ENCODE measurements at places on chromosomes 2 and 18.

GRCh38 chr18:8478968-8479370 is 130.3 kb upstream of the RAB12 start:
- no peaks in the 10 kb centered on the region for H3K36me3 ChIP-seq
- no peak for DNase-seq
- H3K4me3 ChIP-seq = no peak overlapping the region
- H3K27ac ChIP-seq = no peak overlapping the region
- H3K27me3 ChIP-seq = peaks cover 4% of the 10 kb centered on the region

- no peaks in the 10 kb centered on the region for H3K4me1 ChIP-seq
- DNase-seq = no peak
- H3K27me3 ChIP-seq = no peaks in the 10 kb centered on the region
- no peak overlapping the region for H3K4me3 ChIP-seq
These were observed 143.9 kb downstream of the ZBTB7C start for GRCh38 chr18:48265328-48265727.

GRCh38 chr2:70901227-70902066 is 34.3 kb upstream of the ATP6V1B1 start:
- peak overlapping the region; percentile 65 for H3K4me3 ChIP-seq
- H3K36me3 ChIP-seq = no peaks in the 10 kb centered on the region
- H3K27me3 ChIP-seq = peaks cover 100% of the 10 kb centered on the region
- peaks cover 40% of the 10 kb centered on the region for H3K4me1 ChIP-seq
- peak overlapping the region; percentile 19 for H3K27ac ChIP-seq

DNA sequence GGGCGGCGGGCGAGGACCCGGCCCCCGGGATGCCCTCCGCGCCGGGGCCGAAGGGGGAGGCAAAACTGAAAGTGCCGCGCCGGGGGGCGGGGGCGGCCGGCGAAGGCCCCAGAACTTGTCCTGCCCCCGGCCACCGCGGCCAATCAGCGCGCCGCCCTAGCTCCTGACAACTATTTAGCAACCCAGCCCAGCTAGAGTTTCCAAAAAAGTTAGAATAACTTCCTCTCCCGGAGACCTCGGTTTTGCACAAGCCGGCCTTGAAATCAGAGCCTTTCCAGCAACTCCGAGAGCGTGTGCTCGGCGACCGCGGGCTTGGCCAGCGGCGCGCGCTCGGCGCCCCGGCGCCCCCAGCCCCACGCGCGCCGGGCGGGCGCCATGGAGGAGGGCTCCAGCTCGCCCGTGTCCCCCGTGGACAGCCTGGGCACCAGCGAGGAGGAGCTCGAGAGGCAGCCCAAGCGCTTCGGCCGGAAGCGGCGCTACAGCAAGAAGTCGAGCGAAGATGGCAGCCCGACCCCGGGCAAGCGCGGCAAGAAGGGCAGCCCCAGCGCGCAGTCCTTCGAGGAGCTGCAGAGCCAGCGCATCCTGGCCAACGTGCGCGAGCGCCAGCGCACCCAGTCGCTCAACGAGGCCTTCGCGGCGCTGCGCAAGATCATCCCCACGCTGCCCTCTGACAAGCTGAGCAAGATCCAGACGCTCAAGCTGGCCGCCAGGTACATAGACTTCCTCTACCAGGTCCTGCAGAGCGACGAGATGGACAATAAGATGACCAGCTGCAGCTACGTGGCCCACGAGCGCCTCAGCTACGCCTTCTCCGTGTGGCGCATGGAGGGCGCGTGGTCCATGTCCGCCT is at the start of gene TWIST2:
Gene TWIST2, plus strand, starts transcription at position 245 of the 850 bp plus-strand sequence. Its CDS starts 131 bp downstream, at position 376.
- peak within 1 kb of the TSS; percentile 89 for H3K27ac ChIP-seq
- H3K36me3 ChIP-seq = no peaks in the 10 kb centered on the region
- H3K4me3 ChIP-seq = peak within 1 kb of the TSS; percentile 59
- peaks cover 71% of the 10 kb centered on the region for H3K27me3 ChIP-seq
- peak; percentile 94 for DNase-seq

DNA sequence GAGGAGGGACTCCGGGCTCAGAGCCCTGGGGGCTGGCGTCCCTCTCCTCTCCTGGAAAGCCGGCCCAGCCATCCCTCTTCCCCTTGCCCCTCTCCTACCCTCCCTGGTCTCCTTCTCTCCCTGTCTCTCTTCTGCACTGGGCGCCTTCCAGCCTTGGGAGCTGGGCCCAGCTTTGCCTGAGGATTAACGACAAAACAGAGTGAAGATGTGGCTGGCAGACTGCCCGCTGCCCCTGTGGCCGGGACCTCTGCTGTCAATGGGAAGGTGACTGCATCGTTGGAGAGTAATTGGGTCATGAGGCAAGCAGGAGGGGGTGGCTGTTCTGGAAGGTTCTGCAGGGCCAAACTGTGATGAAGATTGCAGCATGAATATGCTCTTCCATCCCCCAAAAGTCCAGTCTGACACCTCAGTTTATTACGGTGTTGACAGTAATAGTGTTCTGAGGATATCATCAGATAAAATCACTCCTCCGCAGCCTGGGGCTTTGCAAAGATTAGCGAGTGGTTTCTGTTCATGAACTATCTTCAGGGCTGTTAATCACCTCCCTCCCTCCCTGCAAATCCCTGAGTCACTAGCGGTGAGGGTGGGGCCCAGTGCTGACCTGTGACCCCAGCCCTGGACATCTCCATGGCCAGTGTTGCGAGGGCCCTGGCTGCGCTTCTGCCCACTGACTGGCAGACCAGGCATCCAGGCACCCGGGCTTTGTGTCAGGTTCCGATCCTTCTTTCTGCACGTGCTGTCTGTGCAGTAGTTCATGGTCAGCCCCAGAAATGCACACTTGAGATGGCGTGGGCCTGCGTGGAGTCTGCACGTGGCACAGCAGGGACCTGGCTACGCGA is 23.0 kb downstream of the RTP5 start:
- H3K4me1 ChIP-seq = peaks cover 49% of the 10 kb centered on the region

DNA sequence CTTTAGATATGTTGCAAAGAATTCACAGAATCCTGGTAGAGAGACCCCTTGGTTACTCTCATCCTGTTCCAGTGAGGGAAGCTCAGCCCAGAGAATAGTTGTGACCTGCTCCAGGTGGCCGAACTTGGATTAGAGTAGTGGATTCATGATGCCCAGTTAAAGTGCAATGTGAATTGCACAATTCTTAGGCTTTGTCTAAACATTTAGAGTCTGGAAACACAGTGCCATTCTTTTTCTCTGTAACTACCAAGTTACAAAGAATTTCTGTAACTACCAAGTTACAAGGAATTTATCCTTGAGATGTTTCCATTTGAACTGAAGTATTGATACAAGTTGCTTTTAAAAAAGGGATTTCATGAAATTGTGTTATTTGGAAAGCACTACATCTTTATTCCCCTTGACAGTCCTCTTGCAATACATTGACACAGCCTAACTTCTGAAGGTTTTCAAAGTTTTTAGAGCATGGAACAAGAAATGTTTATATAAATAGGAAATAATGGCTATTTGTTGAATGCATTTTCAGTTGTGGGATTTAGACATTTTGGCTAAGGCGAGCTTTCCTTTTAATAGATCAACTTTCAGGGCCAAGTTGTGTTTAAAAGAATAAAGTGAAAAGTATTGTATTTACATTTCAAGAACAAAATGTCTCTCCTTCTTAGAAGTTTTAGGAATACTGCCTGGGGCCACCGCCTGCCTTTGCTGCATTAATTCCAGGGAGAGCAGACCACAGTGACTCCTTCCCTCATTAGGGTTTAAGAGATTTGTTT is 315.0 kb downstream of the LPIN1 start:
- no peaks in the 10 kb centered on the region for H3K27me3 ChIP-seq
- DNase-seq = no peak
- no peak overlapping the region for H3K27ac ChIP-seq
- no peaks in the 10 kb centered on the region for H3K4me1 ChIP-seq
- no peaks in the 10 kb centered on the region for H3K36me3 ChIP-seq
- H3K4me3 ChIP-seq = no peak overlapping the region

GRCh38 chr2:25618676-25619075 is 54.7 kb downstream of the DTNB start:
- no peak for DNase-seq
- no peaks in the 10 kb centered on the region for H3K27me3 ChIP-seq
- peaks cover 22% of the 10 kb centered on the region for H3K4me1 ChIP-seq

GRCh38 chr2:20599861-20600461 is 50.9 kb downstream of the HS1BP3 start:
- peak; percentile 37 for DNase-seq
- H3K27ac ChIP-seq = peak overlapping the region; percentile 51
- no peaks in the 10 kb centered on the region for H3K36me3 ChIP-seq
- no peaks in the 10 kb centered on the region for H3K27me3 ChIP-seq
- no peak overlapping the region for H3K4me3 ChIP-seq
- H3K4me1 ChIP-seq = peaks cover 49% of the 10 kb centered on the region

DNA sequence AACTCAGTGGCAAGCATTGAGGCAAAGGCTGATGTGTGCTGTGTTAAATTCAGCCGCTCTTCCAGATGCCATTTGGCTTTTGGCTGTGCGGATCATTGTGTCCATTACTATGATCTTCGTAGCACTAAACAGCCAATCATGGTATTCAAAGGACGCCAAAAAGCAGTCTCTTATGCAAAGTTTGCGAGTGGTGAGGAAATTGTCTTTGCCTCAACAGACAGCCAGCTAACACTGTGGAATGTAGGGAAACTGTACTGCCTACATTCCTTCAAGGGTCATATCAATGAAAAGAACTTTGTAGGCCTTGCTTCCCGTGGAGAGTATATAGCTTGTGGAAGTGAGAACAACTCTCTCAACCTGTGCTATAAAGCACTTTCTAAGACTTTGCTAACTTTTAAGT is 195.5 kb upstream of the RAB12 start:
- no peaks in the 10 kb centered on the region for H3K27me3 ChIP-seq
- H3K36me3 ChIP-seq = no peaks in the 10 kb centered on the region
- no peak overlapping the region for H3K27ac ChIP-seq

- no peak overlapping the region for H3K4me3 ChIP-seq
- no peak for DNase-seq
- H3K27ac ChIP-seq = no peak overlapping the region
- H3K27me3 ChIP-seq = no peaks in the 10 kb centered on the region
These were observed 340.0 kb upstream of the MEX3C start for GRCh38 chr18:51537487-51537886.

DNA sequence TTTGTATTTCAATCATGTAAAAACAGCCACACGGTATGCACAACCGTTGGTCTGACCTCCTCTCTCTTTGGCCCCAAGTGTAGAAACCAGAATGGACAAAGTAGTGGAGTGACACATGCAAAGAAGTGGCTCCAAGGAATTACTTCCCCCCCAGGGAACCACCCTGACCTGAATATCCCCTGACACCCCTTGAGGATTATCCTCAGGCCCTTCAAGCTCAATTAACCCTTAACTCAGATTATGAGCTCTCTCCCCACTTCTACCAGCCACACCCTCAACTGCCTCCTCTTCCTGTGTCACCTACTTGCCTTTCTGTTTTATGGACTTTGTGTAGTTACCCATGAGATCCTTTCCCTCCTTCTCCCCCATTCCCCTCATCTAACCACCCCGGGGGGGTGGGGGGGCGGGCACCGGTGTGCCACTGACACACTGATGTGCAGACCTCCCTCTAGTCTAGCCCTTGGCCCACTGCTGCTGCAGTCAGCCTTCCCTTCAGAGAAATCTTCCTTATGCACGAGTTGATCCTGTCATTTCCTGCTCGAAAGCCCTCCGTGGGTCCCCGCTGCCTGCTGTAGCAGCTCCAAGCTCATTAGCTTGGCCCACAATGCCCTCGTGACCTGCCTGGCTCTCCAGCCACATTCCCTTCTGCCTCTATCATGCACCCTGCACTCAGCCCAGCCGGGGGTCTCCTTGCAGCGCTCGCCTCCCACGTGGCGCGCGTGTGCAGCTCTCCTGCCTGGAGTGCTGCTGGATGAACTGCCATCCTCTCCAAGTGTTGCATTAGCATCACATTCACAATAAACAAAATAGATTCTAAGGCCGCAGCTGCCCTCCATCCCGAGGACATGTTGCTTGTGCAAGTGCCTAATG is 40.1 kb upstream of the TMEM177 start:
- H3K4me3 ChIP-seq = no peak overlapping the region
- H3K4me1 ChIP-seq = no peaks in the 10 kb centered on the region
- DNase-seq = no peak
- no peaks in the 10 kb centered on the region for H3K36me3 ChIP-seq

- peak overlapping the region; percentile 37 for H3K27ac ChIP-seq
- H3K36me3 ChIP-seq = no peaks in the 10 kb centered on the region
- no peaks in the 10 kb centered on the region for H3K27me3 ChIP-seq
- peaks cover 6% of the 10 kb centered on the region for H3K4me1 ChIP-seq
- no peak overlapping the region for H3K4me3 ChIP-seq
- no peak for DNase-seq
These were observed 14.9 kb upstream of the ITPRID2 start for GRCh38 chr2:181876614-181877063.

- H3K4me1 ChIP-seq = no peaks in the 10 kb centered on the region
- H3K27ac ChIP-seq = no peak overlapping the region
- no peaks in the 10 kb centered on the region for H3K27me3 ChIP-seq
These were observed 1328.7 kb upstream of the NXPH2 start for GRCh38 chr2:140108706-140109475.

- H3K4me3 ChIP-seq = no peak overlapping the region
- H3K27me3 ChIP-seq = no peaks in the 10 kb centered on the region
- no peak overlapping the region for H3K27ac ChIP-seq
- no peak for DNase-seq
These were observed 4.5 kb upstream of the IL18RAP start for GRCh38 chr2:102418421-102418961.

GRCh38 chr2:223093436-223094241 is 41.6 kb downstream of the KCNE4 start:
- no peaks in the 10 kb centered on the region for H3K27me3 ChIP-seq
- no peak overlapping the region for H3K27ac ChIP-seq
- H3K4me3 ChIP-seq = no peak overlapping the region
- H3K4me1 ChIP-seq = peaks cover 39% of the 10 kb centered on the region

DNA sequence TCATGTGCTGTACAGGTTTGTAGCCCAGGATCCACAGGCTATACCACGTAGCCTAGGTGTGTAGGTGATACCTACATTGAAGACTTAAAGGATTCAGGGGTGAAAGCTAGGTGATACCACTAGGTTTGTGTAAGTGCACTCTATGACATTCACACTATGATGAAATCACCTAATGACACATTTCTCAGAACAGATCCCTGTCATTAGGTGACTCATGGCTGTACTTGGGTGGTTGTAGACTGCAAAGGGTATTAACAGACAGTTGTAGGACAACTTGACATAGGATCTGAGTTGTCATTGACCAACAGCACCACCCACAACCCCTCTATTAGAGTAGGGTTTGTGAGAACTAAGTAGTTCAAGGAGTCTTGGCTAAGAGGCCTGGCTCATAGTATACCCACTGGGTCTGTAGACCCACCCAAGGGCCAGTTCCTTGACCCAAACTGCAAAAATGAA is 27.7 kb upstream of the SMCHD1 start:
- DNase-seq = no peak
- H3K27ac ChIP-seq = no peak overlapping the region
- no peaks in the 10 kb centered on the region for H3K36me3 ChIP-seq
- H3K4me1 ChIP-seq = no peaks in the 10 kb centered on the region
- no peaks in the 10 kb centered on the region for H3K27me3 ChIP-seq

DNA sequence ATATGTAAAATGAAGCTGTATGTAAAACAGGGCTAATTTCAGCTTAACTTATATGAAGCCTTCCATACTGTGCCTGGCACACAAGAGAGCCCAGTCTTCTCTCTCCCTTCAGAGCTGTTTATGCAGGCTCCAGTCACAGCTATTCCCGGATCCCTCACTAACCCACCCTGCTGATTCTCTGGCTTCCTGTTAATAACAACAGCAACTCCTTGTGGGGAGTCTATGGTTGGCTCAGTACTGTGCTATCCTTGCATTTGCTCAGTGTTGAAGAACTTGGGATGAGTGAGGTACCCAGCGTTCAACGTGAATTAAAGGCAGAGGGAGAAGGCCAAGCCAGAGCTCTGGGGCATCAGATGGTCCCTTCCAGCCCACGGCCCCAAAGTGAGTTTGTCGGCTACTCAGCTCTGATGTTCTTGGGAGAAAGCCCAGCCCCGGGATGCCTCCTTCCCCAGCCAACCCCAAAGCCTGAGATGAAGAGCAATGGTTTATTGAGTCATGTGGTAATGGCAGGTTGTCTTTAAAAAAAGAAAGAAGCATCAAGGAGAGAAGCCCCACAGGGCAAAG is 43.2 kb downstream of the PSD4 start:
- no peaks in the 10 kb centered on the region for H3K27me3 ChIP-seq
- DNase-seq = no peak
- no peaks in the 10 kb centered on the region for H3K36me3 ChIP-seq
- H3K27ac ChIP-seq = peak overlapping the region; percentile 74
- peaks cover 53% of the 10 kb centered on the region for H3K4me1 ChIP-seq
- no peak overlapping the region for H3K4me3 ChIP-seq

Data from suprapubic skin (tissue), 4 donors.